ENCODE measurements at places on chromosomes 2 and 18. TPM values are rescaled to one million over a fixed set of nuclear protein-coding genes. Genes with fewer than 3 reads are reported as not detected.

TUBB8B gene
- not detected for total RNA-seq

HOXD3 gene
- total RNA-seq: 22.4 TPM

CACNB4 gene
- total RNA-seq: 6.4 TPM

ALLC gene
- not detected for total RNA-seq

LYPD6B gene
- 18.6 TPM for total RNA-seq

LIMS4 gene
- total RNA-seq: not detected

COL6A3 gene
- total RNA-seq: 7,373 TPM

DUSP2 gene
- total RNA-seq: 2.2 TPM

ANKRD44 gene
- 30.5 TPM for total RNA-seq
